ENCODE measurements at places on chromosomes 11 and 22.
A peak's percentile ranks its signal among the peaks of the same experiment; 100 is the strongest.

GRCh38 chr11:117420143-117420485, 92.5 kb downstream of the CEP164 start:
- no peak for DNase-seq

DNA sequence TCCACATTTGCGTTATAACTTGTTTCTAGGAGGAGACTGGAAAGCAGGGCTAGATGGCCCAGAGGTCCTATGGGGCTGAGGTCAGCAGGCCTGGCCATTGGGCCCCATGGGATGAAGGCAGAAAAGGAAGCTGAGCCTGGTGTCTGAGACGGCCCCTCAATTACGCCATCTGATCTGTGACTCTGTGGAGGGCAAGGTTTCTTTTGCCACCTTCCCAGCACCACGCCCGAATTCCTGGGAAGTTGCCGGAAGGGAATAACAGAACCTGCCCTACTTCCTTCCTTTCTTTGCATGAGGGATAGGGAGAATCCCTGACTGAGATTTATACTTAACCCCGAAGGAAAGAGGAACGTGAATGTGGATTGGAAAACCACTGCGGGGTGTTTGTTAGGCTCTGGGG, 118.1 kb downstream of the MPPED1 start:
- DNase-seq: no peak

DNA sequence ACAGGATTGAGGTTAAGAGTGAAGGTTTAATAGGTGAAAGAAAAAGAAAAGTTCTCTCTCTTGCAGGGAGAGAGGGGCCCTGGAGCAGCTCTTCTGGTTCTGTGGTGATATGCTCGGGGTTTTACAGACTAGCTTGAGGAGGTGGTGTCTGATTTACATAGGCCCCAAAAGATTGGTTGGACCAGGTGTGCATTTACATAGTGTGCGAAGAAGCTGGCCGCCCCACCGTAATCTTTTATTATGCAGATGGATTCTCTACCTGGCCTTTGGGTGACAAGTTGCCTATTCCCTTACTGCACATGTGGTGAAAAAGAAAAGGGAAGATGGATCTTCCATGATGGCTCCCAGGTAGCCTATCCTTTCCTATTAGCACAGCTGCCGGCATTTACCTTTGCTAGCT, 219.9 kb upstream of the GRIA4 start:
- no peak for DNase-seq

GRCh38 chr11:108032800-108033199, 24.1 kb downstream of the CUL5 start:
- no peak for DNase-seq

- DNase-seq: no peak
Measured at GRCh38 chr11:44199298-44199697, 103.8 kb downstream of the EXT2 start.

GRCh38 chr11:73939096-73939495, 11.7 kb upstream of the DNAJB13 start:
- DNase-seq: peak; percentile 47

DNA sequence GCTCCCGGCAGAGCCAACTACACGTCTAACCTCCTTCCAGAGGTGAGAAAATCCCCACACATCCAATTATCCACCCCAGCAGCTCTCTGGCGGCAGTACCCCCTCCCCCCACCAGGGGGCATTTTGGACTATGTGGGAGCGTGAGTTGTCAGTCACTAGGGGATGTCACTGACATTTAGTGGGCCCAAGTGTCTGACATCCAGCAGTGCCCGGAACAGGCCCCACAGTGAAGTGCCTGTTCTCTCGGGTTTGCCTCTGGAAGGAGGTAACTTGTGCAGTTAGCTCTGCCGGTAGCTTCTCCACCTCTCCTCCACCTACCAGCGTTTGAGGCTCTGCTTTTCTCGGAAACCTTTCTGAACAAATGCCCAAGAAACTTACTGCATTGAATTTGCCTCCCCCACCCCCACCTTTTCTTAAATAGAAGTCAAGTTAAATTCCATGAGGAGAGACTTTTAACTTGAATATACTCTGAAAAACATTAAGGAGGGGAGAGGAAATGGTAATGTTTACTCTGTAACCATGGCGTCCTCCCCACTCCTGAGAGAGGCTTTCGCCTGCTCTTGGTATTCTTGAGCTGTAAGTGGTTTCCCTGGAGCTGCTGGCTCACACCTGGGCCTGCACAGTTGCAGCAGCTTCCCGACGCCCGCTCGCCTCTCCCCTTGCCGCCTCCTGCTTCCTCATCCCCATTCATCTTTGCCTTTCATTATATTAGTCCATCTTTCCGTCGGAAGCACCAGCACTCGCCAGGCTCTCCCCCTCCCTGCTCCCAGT, 112.8 kb downstream of the WNT7B start:
- peak; percentile 54 for DNase-seq

GRCh38 chr11:124276081-124276480, 19.9 kb downstream of the OR8G5 start:
- DNase-seq: peak; percentile 13

GRCh38 chr11:62983536-62984199, 1.1 kb downstream of the SLC22A6 start:
- DNase-seq: no peak

- DNase-seq: no peak
Measured at GRCh38 chr11:66489636-66490035, 9.4 kb downstream of the DPP3 start.

DNA sequence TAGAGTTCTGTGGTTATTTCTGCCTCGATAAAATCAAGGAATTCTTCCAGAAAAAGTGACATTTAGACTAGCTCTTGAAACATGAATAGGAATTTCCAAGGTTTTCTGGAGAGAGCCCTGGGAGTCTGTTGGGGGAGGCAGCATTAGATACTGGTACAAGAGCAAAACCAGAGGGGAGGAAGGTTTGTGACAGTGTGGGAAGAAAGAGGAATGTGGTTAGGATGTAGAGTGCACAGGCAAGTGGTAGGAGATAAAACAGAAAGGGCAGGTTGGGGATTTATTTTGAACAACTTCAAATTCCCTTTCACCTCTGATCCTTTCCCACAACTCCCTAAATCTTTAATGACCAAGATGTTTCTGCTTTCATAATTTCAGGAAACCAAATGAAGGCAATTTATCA, 588.4 kb downstream of the METTL15 start:
- DNase-seq: peak; percentile 16

GRCh38 chr22:45640291-45640940, 31.2 kb upstream of the ATXN10 start:
- no peak for DNase-seq

DNA sequence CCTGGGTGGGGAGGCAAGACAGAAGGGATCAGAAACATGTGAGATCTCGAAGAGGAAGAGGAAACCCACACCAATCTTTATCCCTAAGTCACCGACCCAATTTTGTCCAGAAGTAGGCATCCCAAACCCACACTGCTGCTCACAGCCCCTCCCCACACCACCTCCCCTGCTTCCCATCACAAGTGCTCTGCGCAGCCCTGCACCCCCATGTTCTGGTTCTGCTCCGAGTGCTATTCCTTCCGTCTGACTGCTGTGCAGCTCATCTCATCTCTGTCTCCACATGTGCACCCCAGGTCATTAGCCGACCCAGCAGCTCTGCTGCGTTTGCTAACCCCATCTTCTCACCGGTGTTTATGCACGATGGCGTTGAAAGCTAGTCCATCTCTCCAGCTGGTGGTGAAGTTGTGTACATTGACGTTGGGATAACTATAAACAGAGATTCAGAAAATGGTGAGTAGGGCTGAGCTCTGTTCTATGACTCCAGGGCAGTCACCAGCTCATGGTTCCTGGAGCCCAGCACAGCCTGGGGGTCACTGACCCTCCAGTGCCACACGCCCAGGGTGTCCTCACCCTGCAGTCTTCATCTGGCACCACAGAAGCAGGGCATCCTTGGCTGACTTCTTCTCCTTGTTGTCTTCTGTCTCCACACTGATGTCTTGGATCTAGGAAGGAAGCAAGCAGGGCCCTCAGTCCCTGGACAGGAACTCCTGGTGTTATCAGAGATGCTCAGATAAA, 15.1 kb downstream of the SPTBN2 start:
- DNase-seq: no peak

DNA sequence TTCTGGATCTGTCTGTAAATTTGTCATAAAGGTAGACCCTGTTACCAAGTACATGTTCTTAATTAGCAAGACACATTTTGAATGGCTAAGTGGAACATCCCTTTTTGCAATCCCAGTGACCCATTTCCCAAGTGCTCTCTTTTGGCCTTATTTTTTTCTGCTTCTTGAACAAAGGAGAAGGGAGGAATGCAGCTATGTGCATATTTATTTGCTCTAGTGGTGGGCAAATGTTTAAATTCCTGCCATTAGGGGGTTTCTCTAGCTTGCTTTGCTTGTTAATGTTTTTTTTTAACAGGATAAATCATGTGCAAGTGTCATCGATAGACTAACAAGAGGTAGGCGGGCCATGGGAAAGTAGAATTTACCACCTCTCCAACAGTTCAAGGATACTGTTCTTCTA, 135.7 kb downstream of the COMMD9 start:
- peak; percentile 56 for DNase-seq

DNA sequence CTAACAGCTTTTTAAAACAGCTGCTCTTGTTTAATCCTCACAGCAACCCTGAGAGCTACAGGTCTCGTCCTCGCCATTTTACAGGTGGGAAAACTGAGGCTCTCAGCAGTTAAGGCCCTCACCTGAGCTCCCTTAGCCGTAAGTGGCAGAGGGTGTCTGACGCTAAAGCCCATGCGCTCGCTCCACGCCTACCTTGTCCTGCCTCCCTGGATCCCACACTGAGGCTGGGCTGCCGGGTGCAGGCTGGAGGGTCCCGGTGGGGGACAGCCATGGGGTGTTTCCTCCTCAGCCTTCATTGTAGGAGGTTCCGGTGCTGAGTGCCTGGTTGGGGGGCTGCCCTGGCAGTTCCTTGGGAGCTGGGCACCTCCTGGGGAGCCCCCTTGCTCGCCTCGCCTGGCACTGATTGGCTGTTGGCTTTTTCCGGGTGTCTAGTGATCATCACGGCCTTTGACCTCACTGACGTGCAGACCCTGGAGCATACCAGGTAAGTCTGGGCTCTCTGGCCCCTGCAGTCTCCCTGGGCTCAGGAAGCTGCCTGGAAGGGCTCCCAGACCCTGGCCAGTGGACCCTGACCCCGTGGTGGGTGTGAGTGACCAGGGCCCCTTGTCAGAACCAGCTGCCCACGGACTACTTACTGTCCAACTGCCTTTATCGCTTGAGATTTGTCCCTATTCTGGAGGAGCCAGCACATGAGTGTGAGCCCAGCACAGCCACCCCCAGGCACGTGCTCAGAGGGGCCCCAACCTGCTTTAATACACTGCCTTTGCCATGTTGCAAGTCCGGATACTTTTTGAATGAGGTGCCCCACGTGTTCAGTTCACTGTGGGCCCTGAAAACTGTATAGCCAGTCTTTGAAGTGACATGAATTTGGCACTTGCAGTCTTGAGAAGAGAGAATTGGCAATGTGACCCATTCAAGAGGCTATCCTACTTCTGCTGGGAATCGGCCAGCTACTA, 12.6 kb downstream of the RAB36 start:
- no peak for DNase-seq

GRCh38 chr22:37865510-37865909, 16.3 kb downstream of the EIF3L start:
- DNase-seq: no peak

DNA sequence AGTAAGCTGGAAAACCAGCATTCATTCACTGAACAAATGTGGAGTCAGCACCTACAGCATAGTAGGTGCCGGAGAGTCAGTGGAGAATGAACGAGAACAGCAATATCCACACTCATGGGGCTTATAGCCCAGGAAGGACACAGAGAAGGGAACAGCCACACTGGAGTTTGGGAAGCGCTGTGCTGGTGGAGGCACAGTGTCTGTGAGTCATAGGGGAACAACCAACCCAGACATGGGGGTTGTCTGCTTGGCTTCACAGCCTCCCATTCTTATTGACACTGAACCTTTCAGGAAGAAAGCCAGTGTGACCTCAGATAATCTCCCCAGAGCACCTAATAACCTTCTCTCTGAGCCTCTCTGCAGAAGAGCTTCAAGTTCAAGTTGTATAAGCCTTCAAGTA, 56.6 kb upstream of the UBASH3B start:
- DNase-seq: peak; percentile 68

DNA sequence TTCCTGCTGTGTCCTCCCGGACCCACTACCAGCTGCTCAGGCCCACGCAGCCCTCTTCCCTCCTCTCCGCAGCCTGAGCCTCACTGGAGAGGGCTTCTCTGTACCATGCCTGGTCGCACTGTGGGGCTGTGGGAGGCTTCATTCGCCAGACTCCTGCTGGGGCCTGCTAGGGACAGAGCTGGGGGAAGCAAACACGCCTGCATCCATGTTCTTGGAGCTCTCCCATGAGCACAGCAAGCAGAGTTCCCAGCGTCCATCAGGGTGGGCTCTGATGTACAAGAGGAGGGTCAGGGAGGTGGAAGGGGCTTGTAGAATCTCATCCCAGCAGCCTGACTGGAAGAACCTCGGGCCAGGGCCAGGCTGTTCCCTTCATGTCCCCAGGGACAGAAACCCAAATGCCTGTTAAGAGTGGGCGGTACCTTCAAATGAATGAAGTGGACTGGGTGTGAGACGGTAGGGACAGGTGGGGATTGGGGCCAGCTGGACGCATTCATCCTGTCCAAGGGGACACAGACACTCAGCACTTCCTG, 59.9 kb downstream of the MPPED1 start:
- DNase-seq: no peak

- DNase-seq: no peak
Measured at GRCh38 chr11:117941976-117942654, 12.9 kb upstream of the TMPRSS13 start.

DNA sequence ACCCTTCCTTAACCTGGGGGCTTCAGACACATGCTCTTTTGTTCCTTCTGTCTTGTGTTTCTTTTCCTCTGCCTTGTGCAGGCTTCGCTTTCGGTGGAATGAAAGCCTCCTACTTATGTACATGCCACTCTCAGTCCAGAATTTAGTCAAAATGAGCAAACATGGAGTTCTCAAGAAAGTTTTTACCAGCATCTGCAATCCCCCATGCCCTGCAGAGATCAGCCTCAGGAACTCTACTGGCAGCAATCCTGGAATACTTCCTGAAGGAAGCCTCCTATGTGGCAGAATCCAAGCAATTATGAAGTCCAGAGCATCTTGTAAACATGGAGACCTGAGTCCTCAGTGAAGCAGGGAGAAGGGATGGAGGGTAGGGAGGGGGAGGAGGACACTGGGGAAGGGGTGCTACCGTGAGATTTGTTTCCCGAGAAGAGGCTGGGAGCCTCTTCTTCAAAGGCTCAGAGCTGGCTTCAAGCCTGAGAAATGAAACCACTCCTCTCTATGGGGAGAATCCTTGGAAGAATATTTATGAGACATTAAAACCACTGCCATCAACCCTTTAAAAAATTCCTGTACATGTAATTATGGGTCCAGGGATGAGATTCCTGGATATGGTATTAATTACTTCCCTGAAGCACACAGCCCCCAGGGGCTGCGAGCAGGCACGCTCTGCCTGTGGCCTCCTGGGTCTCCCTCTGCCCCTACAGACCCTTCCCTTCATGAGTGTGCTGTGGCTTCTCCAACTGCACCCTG, 58.4 kb downstream of the TENM4 start:
- DNase-seq: peak; percentile 65

DNA sequence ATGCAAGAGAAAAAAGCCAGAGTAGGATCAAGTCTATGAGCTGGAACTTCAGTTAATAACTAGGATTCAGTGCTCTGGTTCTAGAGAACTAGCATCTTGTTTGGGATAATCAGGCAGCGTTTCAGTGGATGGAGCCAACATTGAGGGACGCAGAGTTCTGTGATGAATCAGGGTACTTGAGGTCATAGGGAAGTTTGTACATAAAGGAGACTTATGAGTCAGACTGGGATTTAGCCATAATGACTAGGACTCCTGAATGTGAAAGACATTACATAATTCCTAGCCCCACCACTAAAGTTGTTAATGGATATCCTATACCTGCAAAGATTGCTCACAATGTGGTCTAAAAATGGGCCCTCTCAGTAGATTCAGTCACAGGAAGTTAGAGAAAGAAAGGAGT, 6.8 kb downstream of the SLN start:
- DNase-seq: peak; percentile 92
